IMR-90 (cell line): ENCODE measurements at places on chromosomes 7 and 10. TPM values are rescaled to one million over a fixed set of nuclear protein-coding genes. Genes with fewer than 3 reads are reported as not detected.

- DNase-seq: no peak
Measured at GRCh38 chr7:29022291-29022988, 64.3 kb upstream of the TRIL start.

DNA sequence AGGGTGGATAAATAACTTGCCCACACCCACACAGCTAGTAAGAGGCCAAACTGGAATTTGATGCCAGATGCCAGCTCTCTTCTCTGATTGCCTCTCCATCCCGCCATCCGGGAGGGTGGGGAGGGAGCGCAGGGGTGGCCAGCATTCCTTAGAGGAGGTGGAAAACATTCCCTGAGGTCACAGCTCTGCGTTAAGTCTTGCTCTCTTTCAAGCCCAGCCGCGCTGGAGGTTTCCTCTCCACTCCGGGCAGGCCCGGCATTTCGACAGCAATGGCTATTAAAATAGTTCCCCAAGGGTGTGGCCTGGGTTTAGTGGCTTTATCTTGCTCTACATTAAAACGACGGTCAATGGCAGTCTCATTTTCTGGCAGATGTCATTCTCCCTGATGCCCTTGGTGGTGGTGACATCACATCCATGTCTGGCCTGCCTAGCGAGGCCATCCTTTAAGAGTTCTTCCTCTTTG lies 16.1 kb upstream of the C10orf71 start:
- DNase-seq: no peak

The ZPBP gene
- total RNA-seq: not detected in 2 replicates

The PTN gene
- total RNA-seq: 61.7 and 86.7 TPM in 2 replicates

- DNase-seq: no peak
Measured at GRCh38 chr10:3389130-3389529, 216.5 kb upstream of the PITRM1 start.

The GOLGA7B gene
- total RNA-seq: not detected in 2 replicates

DNA sequence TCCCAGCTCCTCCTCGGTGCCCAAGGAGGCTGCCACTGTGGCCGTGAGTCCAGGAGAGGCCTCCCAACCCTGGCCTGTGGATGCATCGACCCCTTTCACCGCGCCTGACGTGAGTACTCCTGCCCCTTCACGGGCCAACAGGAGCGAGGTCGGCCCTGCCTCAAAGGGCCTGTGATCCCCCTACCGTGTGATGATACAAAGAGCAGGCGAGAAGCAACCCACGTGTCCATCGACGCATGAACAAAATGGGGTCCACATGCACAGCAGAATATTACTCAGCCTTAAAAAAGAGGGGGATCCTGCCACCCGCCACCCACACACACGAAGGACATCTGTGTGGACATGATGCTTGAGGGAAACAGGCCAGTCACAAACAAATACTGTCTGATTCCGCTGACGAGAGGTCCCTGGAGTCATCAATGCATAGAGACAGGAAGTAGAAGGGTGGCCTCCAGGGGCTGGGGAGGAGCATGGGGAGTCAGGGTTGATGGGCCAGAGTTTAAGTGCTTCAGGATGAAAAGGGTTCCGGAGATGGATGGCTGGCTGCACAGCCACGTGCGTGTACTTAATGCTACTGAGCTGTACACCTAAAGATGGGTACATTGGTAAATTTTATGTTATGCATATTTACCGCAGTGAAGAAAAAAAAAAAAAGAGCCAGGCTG lies 151.9 kb downstream of the PRKAG2 start:
- DNase-seq: no peak

DNA sequence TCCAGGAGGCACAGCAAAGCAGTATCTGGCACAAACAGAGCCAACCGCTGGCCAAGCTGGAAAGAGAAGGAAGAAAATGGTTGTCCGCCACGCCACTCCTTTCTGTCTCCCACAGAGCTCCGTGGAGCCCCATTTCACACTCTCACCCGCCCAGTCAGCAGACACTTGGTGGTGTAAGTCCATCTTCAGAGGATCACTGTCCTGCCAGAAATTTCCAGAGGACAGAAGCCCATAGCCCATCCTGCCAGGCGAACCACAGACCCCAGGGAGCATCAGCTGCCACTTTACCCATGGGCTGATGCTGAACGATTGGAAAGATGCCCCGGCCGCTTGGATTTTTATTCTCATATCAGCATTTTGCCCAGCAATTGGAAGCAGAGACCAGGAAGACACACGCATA lies 144.7 kb upstream of the LYZL2 start:
- no peak for DNase-seq

The MBLAC1 gene
- total RNA-seq: 0.56 and 0.72 TPM in 2 replicates

GRCh38 chr7:88301924-88302323 lies 4.8 kb downstream of the STEAP4 start:
- DNase-seq: no peak

DNA sequence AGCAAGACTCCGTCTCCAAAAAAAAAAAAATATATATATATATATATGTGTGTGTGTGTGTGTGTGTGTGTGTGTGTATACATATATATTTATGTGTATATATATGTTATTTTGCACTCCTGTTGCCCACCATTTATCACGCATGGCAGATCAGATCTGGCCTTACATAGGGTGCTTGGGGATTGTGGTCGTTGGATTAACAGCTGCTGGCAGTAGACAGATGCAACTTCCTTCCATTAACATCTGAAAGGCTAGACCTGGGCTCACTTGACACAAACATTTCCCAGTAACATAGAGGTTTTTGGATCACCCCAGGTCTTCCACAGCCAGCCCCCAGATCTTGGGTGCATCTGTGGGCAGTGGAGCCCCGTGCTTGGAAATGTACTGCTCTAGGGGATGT lies 40.8 kb upstream of the DLD start:
- DNase-seq: no peak

DNA sequence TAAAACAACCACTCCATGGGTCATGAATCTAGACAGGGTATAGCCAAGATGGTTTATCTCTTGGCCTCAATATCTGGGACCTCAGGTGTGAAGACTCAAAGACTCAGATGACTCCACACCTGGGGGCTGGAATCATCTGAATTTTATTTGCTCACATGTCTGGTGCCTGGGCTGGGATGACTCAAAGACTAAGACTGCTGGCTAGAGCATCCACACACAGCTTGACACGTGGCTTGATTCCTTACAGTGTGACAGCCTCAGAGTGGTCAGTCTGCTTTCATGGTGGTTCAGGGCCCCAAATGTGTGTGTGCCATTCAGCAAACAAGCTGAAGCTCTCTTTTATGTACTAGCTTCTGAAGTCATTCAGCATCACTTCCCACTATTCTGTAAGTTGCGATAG lies 333.7 kb downstream of the RNLS start:
- no peak for DNase-seq

- DNase-seq: peak; percentile 74
Measured at GRCh38 chr7:128863433-128863989, 855 bp downstream of the ATP6V1F start.

- DNase-seq: no peak
Measured at GRCh38 chr10:114110174-114110972, 63.6 kb downstream of the CCDC186 start.

The NRG3 gene
- total RNA-seq: not detected in 2 replicates

GRCh38 chr10:92913973-92914372 lies 65.7 kb downstream of the EXOC6 start:
- no peak for DNase-seq

The CCDC146 gene
- total RNA-seq: 0.54 and 0.83 TPM in 2 replicates

DNA sequence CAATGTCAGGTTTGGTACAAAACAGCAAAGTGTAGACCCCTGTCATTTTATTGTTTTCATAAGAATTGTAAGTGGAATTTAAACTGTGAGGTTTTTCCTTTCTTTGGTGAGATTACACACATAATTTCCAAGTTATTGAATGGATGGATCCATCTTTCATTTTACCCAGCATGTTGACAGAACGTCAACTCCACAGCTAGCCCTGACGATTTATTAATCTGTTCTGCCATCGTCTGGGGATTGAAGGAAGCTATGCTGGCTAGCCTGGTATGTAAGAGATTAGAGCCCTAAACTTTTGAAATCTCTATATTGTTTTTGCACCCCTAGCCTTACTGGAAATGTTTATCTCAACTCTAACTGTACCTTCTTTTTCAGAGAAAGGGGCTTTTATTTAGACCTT lies 8.6 kb downstream of the WNT16 start:
- DNase-seq: no peak

The H2BK1 gene
- not detected in 2 replicates for total RNA-seq

The TCF7L2 gene
- total RNA-seq: 1.3 and 1.7 TPM in 2 replicates

GRCh38 chr7:371119-371778 lies 81.3 kb downstream of the FOXL3 start:
- DNase-seq: no peak

The CALML5 gene
- not detected in 2 replicates for total RNA-seq

GRCh38 chr7:121079425-121080169 lies 91.1 kb downstream of the CPED1 start:
- DNase-seq: peak; percentile 51

DNA sequence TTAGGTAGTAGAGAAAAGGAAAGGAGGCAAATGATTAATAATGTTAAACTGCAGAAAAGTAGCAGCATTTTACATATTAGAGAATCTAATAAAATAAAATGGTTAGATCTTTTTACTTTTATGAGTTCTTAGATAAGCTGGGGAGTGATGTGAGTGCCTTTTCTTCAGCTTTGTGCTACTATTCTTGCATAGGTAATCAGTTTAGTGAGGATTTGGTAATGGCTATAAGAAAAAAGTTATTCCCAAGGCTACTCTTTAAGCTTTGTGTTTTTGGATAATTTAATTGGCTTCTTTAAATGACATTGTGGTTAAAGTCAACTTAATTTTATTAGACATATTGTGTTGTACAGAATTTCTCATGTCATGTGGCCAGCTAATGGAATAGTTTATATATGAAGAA lies 3.7 kb downstream of the KCND2 start:
- DNase-seq: no peak

DNA sequence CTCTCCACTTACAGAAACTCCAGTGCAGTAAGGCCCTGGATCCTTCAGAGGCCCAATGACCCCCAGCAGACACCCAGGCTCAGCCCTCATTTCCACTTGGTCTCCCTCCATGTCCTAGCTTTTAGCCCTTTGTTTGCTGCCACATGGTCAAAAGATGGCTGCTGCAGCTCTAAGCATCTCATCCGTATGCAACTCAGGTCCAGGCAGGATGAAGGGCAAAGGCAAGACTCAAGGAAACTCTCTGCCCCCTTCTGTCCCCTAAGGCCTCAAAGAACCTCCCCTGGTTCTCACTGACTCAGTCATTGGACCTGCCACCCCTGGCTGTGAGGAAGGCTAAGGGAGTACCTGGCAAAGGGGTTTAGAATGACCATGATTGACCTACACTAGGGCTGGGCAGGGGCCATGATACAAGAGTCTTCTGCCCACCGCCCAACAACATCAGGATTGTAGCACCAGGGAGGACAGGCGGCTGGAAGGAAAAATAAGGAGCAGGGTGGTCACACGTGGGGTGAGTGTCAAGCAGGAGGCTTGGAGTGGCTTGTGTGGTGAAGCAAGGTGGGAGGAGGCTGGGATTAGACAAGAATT lies 303.8 kb upstream of the ZMIZ1 start:
- no peak for DNase-seq

DNA sequence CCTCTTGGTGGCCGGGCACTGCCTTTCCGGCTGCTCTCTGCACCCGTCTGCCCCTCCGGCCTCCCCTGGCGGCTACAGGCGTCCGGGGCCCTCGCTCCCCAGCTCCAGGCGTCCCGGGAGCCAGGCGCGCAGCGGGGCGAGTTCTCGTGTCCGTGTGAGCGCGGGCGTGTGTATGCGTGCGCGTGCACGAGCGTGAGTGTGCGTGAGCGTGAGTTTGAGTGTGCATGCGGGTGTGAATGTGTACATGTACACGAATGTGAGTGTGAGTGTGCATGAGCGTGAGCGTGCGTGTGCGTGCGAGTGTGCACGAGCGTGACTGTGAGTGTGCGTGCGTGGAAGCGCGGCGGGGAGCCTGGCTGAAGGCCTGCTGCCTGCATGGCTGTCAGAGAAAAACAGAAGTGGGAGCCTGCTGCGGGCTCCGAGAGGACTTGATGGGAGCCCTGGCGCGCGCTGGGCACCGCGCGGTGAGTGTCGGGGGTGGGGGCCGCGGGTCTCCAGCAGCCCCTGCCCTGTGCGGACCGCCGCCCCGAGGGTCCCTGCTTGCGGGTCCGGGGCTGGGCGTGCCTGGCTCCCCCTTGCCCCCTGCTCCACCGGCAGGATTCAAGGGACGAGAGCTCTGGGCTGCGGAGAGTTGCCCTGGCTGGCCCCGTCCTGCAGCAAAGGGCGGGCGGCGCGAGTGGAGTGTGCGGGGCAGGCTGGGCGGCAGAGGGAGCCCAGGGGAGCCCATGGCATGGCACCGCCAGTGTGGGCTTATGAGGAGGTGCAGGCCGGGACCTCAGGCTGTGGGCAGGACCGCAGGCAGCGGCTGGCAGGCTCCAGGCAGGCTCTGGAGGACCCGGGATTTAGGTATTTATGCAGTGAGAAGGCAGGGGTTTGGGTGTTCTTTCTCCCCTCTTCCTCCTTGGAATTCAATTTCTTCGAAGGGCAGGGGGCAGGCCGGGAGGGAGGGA lies 75.8 kb upstream of the EN2 start:
- no peak for DNase-seq

- DNase-seq: no peak
Measured at GRCh38 chr7:107108793-107109371, 59.9 kb upstream of the HBP1 start.

The HKDC1 gene
- under 0.01 TPM in 1 of 2 replicates, not detected in the other for total RNA-seq

DNA sequence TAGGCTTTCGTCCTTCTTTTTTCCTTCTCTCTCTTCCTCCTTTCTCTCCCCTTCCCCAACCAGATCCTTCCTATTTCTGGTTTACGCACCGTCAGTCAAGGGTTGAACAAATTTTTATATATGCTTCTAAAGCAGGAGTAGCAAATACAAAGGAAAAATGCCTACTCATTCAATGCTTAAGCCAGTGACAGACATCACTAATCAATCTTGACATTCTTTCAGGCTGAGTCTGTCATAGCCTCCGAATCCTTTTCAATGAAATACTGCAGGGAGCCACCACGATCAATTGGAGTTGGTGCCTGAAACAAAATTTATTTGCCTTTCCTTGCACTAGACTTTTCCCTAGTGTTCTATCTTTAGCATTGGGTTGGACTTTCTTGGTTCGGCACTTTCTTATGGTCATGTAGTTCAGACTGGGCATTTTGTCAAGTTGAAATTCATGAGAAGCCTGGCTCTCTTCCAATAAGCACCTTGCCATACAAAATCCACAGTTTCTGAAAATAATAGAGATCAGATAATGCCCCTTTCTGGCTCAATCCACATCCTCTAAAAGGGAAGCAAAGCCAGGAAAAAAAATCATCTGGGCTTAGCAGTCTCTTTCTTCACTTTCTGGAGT lies 239.5 kb upstream of the PLXNA4 start:
- peak; percentile 11 for DNase-seq

The SH2B2 gene
- total RNA-seq: 0.36 and 0.56 TPM in 2 replicates

The SPDYE5 gene
- total RNA-seq: not detected in 2 replicates

The EGR2 gene
- total RNA-seq: 0.36 and 0.56 TPM in 2 replicates

The HOXA9 gene
- total RNA-seq: 0.18 and 0.28 TPM in 2 replicates

The ATOH7 gene
- total RNA-seq: not detected in 2 replicates

GRCh38 chr7:157613575-157614322 lies 276.9 kb downstream of the DNAJB6 start:
- DNase-seq: no peak
